GM03348 (cell line): ENCODE measurements at places on chromosomes 3 and 15.

- DNase-seq: no peak
Measured at GRCh38 chr3:54073386-54073785, 49.0 kb upstream of the CACNA2D3 start.

GRCh38 chr15:32642667-32643435 is 1.3 kb downstream of the SCG5 start:
- DNase-seq: no peak

GRCh38 chr3:61628636-61629035 is 67.3 kb downstream of the PTPRG start:
- DNase-seq: no peak

DNA sequence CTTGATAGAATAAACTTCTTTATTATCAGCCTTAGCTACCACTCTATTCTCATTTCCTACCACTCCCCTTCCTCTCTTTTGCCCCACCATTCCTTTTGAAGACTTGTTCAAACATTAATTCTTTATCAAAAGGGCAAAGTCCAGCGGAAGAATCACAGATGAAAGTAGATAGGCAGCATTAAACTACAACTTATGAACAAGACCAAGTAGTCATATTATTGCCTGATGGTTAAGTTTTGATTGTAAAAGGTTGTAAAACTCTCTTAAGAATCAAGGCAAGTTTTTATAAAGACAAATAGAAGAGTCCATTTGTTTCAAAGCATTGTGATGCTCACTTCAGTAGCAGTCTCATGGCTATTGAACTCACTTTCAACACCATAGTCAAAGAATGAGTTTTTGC is 22.4 kb upstream of the TGFBR2 start:
- DNase-seq: no peak

- no peak for DNase-seq
Measured at GRCh38 chr3:193903966-193904365, 232.0 kb upstream of the HES1 start.

GRCh38 chr3:11929531-11929930 is 74.7 kb upstream of the SYN2 start:
- DNase-seq: no peak

- peak; percentile 65 for DNase-seq
Measured at GRCh38 chr3:133548090-133548489, 25.4 kb upstream of the CDV3 start.

DNA sequence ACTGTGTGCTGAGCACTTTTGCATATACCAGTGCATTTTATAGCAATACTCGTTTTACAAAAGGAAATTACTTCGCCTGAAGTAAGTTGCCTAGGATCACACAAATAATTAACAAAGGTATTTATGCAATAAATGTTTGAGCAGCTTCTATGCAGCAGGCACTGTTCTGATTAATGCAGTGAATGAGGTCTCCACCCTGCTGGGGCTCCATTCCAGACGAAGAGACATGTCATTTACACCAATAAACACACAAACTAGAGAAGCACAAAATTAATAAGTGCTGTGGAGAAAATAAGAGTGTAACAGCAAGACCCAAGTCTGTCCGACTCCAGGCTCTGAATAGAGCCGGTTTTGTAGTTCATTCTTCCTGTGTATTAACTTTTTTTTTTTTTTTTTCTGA is 17.5 kb downstream of the NOX5 start:
- peak; percentile 22 for DNase-seq

GRCh38 chr3:5463991-5464390 is 276.5 kb downstream of the EDEM1 start:
- DNase-seq: no peak

DNA sequence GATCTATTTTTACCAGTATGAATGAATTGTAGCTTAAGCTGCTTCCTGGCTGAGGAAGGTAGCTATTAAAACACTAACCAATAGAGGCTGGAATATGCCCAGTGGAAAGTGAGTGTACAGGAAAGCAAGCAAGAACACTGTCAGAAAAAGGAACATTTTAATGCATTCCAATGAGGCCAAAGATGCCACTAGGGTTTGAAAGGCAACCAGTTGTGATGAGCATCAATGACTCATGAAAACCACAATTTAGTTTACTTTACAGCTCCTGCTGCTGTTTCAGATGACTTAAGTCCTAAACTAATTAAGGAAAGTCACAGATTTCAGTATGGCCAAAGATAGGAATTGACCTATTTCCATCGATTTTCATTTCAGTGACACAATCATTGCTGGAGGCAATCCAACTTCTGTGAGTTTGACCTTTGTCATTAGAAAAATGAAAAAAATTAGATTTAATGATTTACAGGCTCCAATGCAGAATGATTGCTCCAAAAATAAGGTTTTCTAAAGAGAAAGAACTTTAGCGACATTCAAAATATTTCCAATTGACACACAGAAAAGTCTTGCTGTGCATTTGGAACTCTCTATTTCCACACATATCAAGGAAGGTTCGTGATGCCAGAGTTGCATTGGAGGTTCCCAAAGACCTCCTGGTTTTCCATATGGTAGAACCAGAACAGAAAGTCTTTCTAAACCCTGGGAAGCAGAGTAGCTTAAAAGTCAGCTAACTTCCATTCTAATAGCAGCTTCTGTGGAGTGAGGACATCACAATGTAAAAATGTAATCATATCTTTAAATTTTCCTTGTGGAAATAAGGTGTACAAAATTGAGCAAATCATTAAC is 103.0 kb downstream of the SUCNR1 start:
- DNase-seq: peak; percentile 83

- no peak for DNase-seq
Measured at GRCh38 chr15:88115486-88116152, 140.9 kb downstream of the NTRK3 start.

- no peak for DNase-seq
Measured at GRCh38 chr15:92667287-92667904, 11.8 kb upstream of the FAM174B start.

GRCh38 chr3:48402281-48402732 is 27.6 kb downstream of the PLXNB1 start:
- DNase-seq: peak; percentile 95

DNA sequence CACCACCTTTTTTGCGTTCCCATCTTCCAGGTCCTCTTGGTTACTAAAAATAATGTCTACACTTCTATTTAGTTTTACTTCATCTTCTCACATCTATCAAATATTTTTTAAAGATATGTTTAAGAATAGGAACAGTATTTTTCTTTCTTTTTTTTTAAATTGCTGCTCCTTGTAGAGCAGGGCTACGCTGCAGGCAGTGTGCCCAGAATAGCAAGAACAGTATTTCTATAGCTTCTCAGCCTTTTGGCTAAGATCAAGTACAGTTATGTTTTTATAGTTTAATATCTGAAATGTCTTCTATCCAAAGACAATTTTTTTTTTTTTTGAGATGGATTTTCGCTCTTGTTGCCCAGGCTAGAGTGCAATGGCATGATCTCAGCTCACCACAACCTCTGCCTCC is 73.0 kb downstream of the MYO9A start:
- no peak for DNase-seq

GRCh38 chr15:76837474-76837873 is 67.7 kb downstream of the SCAPER start:
- no peak for DNase-seq

DNA sequence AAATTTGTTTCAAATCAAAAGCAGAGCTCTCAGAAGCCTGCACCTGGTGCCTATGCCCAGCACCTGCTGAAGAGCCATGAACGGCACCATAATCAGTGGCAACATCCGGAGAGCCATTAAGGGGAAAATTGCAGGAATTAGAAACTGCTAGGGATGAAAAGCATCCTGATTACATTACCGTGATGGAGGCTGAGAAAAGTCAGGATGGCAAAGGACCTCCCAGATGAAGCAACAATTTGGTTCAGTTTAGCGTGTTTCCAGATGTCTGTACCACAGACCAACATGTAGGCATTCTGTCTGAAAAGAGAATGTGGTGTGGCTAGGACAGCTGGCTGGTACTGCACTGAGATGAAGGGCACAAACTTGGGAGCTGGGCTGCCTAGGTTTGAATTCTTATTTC is 106.1 kb downstream of the EOMES start:
- peak; percentile 14 for DNase-seq

GRCh38 chr15:81504170-81504905 is 130.3 kb upstream of the TMC3 start:
- no peak for DNase-seq

DNA sequence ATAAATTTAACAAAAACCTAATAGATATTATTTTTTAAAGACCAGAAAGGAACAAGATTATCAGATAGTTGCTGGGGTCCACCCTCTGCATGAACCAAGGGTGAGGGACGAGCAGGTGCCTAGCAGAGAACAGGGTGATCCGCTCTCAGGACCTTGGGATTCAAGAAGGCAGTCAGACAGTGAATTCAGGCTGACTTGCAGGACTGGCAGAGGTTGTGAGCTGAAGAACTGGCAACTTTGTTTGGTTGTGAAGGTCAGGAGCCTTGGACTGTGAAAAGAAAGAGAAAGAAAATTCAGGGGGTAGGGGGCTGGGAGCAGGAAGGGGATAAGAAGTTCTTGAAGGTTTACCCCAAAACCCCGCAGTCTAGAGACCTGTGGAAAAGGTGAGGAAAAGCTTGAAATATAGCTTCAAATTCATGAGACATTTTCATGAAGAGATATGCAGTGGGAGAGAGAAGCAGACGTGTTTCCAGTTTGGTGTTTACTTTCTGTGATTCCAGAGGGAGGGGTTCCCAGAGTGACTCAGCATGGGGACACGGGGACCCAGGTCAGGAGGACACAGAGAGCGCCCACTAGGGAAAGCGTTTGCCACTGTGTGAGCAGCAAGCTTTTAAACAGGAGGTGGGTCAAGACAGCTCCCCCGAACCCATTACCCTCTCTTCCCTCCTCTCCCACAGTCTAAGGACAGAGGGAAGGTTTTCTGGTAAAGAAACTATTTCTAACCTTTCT is 217.2 kb upstream of the UMPS start:
- DNase-seq: no peak

GRCh38 chr3:9386078-9386459 is 11.3 kb upstream of the SETD5 start:
- no peak for DNase-seq

DNA sequence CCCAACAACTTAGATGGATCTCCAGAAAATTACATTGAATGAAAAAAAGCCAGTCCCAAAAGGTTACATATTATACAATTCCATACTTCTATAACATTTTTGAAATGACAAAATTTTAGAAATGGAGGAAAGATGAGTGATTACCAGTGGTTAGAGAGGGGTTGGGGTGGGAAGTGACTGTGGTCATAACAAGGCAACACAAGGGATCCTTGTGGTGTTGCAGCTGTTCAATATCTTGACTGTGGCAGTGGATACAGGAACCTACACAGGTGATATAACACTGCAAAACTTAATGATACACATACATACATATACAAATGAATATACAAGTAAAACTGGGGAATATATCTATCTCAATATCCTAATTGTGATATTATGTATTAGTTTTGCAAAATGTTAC is 9.6 kb downstream of the GOLGB1 start:
- DNase-seq: no peak

DNA sequence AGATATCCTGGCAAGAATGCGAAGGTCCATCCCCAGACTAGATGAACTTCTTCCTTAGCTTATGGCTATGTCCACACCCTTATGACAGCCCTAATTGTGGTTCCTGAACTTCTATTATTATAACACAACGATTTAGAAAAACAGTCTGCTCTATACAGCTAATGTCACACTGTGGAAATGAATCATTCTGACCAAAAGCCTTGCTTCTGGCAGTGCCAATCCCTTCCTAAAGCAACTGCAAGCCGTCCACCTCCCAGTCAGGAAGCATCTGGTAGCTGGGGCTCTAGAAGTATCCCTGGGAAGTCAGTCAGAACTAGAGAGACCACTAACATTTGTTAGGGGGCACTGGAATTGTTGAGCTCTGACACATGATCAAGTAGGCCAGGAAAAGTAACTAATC is 45.0 kb downstream of the MYO5A start:
- DNase-seq: peak; percentile 42

DNA sequence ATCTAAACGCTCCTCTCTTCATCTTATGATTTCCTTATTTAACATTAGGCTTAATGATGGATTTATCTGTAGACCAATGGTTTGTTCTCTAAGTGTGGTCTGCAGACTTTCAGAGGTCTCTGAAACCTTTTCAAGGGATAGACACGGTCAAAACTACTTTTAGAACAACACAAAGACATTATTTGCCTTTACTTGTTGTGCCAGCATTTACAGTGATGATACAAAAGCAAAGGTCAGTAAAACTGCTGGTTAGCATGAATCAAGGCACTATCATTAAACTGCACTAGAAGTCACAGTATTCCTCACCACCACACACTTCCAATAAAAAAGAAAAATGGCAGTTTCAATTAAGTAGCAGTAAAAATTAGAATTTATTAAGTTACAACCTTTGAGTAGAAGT is 24.4 kb upstream of the IGDCC4 start:
- no peak for DNase-seq

GRCh38 chr15:59158701-59159034 is 48.0 kb upstream of the LDHAL6B start:
- DNase-seq: no peak

DNA sequence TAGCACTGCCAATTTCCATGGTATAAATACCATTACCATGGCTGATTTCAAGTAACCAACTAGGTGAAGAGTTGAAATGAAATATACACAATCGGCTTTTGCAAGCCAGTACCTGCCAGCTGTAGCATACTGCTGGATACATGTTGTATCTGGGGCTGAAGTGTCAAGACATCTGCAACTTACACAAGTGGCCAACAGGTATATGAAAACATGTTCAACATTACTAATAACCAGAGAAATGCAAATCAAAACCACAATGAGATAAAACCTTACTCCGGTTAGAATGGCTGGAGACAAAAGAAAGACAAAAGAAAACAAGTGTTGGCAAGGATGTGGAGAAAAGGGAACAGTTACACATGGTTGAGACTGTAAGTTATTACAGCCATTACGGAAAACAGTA is 11.6 kb downstream of the ATOSA start:
- DNase-seq: no peak

- DNase-seq: peak; percentile 60
Measured at GRCh38 chr15:88476635-88477060, 9.1 kb downstream of the MRPS11 start.

DNA sequence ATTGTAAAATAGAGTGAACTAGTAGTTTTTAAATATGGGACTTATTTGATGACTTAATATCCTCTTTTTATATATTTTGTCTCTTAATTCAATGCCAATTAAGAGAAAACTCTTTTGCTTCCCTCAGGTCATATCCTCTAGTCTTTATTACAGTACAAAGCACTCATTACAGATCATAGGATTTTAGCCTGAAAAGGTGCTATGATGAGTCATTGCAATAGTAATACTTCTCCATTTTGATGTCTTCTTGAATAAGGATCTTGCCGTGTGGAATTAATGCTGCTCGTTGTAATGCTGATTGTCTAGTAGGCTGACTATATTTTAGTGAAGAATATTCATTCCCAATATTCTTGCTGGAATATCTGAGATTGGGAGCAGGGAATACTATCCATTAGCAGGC is 612.2 kb upstream of the GOLIM4 start:
- no peak for DNase-seq

- no peak for DNase-seq
Measured at GRCh38 chr15:101003081-101003480, 83.9 kb downstream of the LRRK1 start.
